ENCODE measurements at places on chromosomes 13 and 19.

DNA sequence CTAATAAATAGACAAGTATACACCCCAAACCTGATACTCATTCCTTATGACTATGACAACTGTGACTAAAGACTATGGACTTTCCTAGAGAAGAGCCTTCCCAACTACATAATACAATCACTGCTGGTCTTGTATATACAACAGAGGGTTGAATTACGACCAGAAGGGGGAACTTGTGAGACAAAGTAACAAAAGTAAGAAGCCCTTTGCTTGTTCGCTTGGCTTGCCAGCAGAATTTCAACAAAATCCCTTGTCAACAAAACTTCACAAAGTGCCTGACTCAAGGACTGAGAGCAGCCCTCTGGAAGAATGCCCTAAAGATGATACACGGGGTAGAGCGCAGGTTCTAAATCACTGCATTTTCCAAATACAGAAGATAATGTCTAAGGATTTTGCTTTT, 99.4 kb downstream of the WASF3 start:
- no peak for DNase-seq

- DNase-seq, result no peak
These were observed 134.0 kb downstream of the UFM1 start for GRCh38 chr13:38483623-38484022.

DNA sequence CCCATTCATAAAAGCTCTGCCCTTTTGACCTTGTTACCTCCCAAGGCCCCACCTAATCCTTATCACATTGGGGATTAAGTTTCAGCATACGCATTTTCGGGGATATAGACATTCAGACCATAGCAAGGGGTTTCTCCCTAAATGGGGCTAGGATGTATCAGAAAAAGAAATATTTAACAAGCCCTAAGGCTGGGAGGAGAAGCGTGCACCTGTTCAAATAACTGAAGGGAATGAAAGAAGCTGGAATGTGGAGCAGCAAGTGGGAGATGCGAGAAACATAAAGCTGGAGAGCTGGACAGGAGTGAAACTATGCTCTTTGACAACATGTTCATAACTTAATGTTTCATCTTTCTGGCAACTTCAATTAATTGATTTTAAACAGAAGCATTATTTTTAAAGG, 811.8 kb upstream of the GPC6 start:
- DNase-seq, result no peak

DNA sequence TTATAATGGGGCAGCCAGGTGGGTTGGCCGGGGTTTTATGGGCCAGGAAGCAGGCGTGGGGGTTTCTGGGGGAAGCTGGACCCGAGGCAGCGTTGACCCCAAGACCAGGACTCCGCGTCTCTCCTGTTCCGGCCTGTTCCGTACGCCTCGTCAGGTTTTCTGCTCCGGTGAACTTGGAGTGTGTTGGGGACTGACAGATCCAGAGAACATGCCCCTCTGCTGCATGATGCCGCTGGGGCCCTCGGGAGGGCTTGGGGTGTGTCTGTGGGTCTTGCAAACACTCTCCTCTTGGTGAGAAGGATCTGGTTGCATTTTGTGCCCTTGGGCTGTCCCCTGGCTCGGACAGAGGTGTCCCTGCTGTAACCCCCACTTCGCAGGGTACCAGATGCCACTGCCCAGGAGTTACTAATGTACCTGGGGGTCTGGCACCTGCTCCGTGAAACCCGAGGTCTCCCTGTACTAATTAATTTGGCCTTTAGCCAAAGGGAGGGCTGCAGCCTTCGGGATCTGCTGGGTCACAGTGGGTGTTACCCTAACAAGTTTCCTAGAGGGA, 15.6 kb downstream of the KDM4B start:
- DNase-seq, result no peak

DNA sequence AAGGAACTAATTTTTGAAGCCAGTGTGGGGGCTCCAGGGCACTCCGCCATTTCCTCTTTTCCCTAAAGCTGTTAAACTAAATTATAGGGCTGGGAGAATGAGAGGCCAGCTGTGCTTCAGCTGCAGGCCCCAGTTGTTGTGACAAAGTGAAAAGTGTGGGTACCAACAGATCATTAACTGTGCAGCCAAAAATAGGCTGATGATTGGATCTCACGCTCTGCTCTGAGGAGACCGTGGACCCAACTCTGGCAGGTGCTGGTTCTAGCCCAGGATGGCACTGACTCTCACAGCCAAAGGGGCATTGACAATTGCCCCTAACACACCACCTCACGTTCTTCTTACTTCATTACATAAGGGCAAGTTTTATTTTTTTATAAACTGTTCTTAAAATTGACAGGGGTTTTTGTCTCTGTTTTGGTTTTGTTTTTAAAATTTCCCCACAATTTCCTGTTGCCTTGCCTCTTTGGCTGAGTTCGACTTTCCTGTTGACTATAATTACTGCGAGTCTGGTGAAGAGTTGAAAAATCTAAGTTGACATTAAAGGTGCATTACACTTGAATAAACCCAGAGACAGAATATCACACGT, 391.0 kb downstream of the FGF9 start:
- DNase-seq, result no peak

DNA sequence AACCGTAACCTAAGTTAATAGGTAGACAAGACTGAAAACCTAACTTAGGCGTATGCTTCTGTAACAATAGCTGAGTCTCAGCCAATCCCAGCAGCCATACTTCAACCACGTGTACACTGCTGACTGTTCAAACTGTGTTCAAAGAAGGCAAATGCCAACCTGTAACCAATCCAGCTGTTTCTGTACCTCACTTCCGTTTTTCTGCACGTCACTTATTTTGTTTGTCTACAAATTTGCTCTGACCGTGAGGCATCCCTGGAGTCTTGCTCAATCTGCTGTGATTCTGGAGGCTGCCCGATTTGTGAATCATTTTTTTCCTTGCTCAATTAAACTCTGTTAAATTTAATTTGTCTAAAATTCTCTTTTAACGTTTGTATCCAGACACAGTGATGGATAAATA, 59.2 kb downstream of the EDNRB start:
- DNase-seq, result no peak

- no peak for DNase-seq
These were observed 29.0 kb downstream of the URI1 start for GRCh38 chr19:29971002-29971401.

DNA sequence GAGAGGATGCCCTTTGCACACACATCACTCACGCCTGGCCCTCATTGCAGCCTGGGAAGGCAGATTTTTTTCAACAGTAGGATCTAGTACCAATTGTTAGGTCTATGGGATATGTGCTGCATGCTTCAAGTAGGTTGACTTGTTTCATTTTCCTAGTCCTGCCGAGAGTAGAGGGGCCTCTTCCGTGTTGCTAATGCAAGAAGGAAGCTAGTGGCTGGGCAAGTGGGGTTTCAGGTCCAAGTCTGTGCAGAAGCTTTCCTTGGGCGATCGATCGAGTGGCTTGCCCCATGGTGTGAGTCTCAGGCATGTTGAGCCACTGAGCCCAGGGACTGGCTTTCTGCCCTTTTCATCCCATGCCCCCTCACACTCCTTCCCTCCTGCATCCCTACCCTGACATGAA, 13.7 kb downstream of the ILF3 start:
- DNase-seq, result no peak

- no peak for DNase-seq
These were observed 7.9 kb upstream of the PEAK3 start for GRCh38 chr19:2289714-2290435.

DNA sequence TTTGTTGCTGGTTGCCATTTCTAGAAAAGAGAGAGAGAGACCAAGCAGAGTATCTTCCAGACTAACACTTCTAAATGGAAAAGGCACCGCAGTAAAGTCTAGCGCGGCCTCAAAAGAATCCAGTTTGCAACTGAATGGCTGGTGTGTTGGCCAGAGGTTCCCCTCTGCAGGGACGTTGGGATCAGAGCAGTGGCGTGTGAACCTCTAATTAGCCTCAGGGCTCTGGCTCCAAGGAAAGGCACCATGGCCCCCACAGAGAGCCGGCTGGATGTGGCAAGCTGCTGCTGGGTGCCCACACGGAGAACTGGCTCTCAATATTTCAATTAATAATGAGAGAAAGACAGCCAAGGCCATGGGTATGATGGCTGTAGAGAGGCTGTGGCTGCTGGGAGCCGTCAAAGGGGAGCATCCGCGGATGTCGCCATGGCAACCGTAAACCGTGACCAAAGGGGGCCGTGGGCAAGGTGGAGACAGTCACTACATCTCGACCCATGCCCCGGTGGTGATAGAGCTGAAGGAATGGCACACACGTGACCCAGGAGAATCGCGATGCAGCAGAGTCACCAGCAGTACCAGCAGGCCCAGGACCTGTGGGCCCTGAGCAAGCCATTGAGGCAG, 9.5 kb downstream of the VSTM2B start:
- DNase-seq, result no peak

DNA sequence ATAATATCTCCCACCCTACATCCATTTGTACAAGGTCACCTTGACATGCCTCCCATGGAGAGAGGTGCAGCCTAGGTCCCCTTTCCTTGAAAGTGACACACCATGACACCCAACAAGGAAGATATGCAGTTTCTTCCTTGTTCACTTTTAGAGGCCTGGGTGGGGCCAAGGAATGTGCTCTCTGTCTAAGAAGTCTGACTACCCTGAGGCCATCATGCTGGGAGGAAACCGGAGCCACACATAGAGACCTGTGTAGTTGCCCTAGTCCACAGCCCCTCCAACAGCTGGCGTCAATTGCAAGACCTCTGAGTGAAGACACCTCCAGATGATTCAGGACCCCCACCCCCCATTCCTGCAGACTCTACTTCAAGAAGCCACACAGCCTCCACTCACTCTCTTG, 11.0 kb downstream of the SYDE1 start:
- no peak for DNase-seq

DNA sequence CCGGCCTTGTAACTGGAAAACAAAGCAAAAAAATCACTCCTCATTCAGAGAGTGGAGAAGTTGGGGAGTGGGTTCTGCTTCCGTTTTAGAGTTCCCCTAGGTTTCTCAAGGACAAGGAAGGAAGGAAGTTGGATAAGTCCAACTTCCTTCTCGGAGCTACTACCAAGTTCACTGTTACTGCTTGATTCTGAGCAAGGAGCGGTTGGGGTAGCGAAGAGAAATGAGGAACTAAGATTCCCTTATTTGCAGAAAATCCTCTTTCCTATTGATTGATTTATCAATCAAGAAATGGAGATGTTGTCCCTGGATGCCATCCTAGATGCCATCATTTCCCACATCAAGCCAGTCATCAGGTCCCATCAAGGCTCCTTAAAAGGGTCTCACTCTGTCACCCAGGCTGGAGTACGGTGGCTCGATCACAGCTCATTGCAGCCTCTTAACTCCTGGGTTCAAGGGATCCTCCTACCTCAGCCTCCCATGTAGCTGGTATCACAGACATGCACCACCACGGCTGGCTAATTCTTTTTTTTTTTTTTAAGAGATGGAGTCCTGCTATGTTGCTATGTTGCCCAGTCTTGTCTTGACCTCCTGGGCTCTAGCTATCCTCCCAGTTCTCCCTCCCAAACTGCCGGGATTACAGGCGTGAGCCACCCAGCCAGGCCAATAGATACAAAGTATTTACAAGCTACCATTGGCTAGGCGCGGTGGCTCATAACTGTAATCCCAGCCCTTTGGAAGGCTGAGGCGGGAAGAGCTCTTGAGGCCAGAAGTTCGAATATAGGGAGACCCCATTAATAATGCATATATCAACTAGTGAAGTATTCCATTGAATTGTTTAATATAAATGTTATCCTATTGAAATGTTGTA, 809 bp upstream of the B9D2 start:
- DNase-seq, result no peak

- DNase-seq, result no peak
These were observed 25.5 kb downstream of the UPF1 start for GRCh38 chr19:18857223-18857622.

GRCh38 chr13:95256091-95256490, 45.2 kb downstream of the ABCC4 start:
- no peak for DNase-seq

DNA sequence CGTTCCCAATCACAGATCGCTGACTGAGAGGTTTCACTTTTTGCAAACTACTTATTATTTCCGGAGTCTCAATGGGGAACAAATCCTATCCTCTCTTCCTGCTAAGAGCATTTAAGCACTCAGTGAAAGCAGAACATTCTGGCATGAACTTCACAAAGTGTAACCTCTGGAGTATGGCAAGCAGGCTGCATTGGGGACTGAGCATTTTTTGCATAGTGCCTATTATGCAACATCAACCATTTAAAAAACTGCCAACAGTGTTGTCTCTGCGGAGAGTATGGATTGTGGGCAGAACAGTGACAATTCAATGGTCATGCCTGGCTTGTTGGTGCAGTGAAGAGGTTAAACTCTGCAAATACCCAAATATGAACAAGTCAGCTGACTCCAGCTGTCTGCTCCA, 484.6 kb downstream of the OLFM4 start:
- DNase-seq, result no peak

- DNase-seq, result no peak
These were observed 249.2 kb downstream of the SHISA2 start for GRCh38 chr13:25802579-25802978.

DNA sequence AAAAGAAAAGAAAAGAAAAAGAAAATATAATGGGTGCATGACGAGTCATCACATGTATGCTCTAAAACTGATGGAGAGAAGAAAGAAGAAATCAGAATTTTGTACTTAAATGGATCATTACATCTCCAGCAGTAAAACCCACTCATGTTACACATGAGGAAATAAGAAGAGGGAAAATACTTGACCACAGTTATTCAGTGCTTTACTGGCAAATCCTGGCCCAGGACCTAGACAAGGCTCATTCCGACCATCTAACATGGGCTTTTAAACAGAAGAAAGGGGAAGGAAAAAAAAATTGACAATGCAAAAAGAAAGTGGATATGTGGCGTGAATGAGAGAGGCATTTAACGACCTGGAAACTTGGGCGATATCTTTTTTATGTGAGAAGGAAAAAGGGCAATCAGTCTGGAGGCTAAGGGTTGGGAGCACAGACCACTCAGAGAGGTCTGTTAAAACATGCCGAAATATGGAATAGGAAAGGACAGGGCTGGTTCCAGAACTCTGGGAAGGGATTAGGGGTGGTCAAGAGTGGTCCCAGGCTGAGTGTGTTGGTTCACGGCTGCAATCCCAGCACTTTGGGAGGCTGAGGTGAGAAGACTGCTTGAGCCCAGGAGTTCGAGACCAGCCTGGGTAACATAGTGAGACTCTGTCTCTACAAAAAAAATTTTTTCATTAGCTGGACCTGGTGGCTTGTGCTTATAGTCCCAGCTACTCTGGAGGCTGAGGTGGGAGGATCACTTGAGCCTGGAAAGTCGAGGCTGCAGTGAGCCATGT, 1.6 kb downstream of the SIGLECL1 start:
- no peak for DNase-seq

GRCh38 chr13:23445794-23446193, 12.3 kb upstream of the SACS start:
- DNase-seq, result no peak

DNA sequence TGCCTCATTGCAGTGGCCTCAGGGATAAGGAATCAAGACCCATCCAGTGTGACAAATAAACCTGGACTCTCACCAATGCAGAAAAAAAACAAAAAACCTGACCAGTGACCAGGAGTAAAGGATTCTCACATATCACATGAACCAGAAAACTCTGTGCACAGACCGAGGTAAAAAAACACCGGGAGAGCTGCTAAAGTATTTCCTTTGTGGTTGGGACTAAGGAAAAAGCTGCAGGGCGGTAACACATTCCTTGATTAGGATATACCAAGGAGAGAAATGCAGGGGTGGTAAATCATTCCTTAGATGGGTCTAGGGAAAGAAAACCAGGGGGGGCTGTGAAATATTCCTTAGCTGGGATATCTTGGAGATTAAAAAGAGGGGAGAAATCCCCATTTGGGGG, 64.8 kb upstream of the ZNF85 start:
- DNase-seq, result no peak

All from stimulated activated CD8-positive, alpha-beta memory T cell treated with anti-CD3 and anti-CD28 coated beads, Interleukin-4, amount 100 ng/mL, for 1 hour (primary cell).